Naive B cell (primary cell): ENCODE measurements at places on chromosomes 1 and 21. TPM values are rescaled to one million over a fixed set of nuclear protein-coding genes. Genes with fewer than 3 reads are reported as not detected.

- DNase-seq = no peak
These were observed 71.7 kb downstream of the SNX7 start for GRCh38 chr1:98732985-98733781.

Gene CFHR4
- not detected for polyA plus RNA-seq

DNA sequence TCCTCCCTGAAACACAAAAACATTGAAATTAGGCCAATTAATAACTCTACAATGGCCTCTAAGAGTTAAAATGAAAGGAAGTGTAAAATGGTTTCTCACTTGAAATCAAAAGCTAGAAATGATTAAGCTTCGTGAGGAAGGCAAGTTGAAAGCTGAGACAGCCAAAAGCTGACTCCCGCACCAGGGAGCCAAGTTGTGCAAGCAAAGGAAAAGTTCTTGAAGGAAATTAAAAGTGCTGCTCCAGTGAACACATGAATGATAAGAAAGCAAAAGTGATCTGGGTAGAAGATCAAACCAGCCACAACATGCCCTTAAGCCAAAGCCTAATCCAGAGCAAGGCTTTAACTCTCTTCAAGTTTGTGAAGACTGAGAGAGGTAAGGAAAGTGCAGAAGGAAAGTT, 22.8 kb downstream of the CYYR1 start:
- no peak for DNase-seq

- no peak for DNase-seq
These were observed 46.4 kb downstream of the TOR1AIP2 start for GRCh38 chr1:179831225-179831624.

- DNase-seq = no peak
These were observed 79.6 kb downstream of the PLXNA2 start for GRCh38 chr1:208164609-208165008.

- DNase-seq = peak; percentile 89
These were observed 6.6 kb upstream of the SMIM12 start for GRCh38 chr1:34865981-34866761.

DNA sequence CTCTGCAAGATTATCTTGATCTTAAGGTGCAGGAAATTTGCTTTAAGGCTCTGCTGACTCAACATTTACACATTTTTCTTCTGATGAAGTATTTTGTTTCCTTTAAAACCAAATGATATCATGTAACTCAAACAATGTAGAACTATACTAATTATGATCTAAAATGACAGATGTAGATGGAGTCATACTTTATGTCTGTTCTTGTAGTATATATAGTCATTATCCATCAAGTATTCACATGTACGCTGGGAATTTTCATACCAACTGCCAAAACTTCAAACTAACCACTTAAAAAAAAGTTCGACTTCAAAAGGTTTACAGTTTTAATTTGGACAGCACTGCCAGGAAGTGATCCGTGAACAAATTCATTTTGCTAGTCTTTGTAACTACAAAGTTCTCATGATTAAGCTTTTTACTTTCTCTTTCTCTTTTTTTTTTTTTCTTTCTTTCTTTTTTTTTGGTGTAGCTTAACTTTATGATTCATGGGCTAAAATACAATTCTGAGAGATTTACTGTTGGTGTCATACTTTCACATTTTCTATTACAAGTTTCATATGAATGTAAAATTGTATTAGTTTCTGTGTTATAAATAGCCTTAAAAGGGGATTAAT, 509.0 kb upstream of the CXADR start:
- DNase-seq = no peak

Gene DNAJC6
- polyA plus RNA-seq = not detected

- no peak for DNase-seq
These were observed 52.6 kb downstream of the CD247 start for GRCh38 chr1:167465743-167466142.

- DNase-seq = no peak
These were observed 4.8 kb upstream of the PTTG1IP start for GRCh38 chr21:44878053-44878982.

GRCh38 chr1:111133866-111134265, 6.0 kb downstream of the DRAM2 start:
- DNase-seq = no peak

Gene GJB3
- not detected for polyA plus RNA-seq

DNA sequence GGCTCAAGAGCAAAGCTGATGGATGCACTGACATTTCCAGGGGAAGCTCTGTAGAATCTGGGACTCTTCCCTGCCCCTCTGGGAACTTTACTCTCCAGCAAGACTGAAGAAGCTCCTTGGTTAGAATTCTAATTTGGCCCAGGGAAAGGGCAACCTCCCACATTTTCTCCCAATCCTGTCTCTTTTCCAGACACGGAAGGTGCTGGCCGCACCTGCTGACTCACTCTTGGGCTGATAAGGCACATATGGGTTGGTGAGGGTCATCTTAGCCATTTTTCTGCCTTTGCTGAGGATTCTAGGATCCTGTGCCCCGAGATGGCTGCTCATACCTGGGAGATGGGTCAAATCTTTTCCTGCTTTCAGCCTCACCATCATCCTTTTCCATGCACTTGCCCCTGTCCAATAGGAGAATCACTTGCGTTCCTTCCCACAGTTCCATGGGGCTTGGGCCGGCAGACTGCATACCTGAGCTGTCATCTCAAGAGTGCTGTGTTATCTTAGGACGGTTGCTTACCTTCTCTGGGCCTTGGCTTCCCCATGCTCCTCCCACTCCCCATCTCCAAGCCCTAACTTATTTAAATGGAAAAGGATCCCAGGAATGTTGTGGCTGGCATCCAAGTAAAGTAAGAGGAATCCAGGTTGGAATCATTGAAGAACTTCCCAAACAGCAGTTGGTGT, 1.3 kb downstream of the TINAGL1 start:
- no peak for DNase-seq

DNA sequence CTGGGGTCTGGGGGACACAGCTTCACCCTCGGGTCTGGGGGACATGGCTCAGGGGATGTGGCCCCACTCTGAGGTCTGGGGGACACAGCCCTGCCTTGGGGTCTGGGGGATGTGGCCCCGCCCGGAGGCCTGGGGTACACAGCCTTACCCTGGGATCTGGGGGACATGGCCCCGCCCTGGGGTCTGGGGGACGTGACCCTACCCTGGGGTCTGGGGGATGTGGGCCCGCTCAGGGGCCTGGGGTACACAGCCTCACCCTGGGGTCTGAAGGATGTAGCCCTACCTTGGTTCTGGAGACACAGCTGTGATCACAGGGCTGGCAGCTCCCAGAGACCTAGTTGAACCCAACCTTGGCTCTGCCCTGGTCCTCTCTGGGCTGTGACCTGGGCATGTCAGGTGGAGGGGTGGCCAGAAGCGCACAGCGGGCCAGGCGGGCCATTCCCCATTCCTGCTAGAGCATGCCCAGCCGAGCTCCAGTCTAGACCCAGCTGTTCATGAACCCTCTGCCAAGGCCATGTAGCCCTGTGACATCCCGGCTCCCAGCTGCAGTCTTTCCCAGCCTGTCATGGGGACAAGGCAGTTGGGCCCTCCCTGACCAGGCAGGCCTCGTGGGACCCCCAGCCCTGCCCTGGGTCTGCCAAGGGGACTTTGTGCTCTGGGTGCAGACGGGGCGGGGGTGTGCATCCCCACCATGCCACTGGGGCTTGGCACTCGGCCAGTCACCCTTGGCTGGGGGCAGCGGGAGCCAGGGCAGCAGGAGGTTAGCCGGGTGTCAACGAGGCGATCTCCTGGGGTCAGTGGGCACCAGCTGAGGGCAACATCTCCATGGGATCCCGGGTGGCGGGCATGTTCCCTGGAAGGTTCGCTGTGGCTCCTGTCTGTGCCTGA, 43.9 kb downstream of the WNT9A start:
- DNase-seq = no peak

GRCh38 chr1:92858564-92859399, 26.9 kb downstream of the RPL5 start:
- peak; percentile 77 for DNase-seq

Gene HMGN2
- polyA plus RNA-seq = 1,122 TPM

Gene ANXA9
- polyA plus RNA-seq = not detected

DNA sequence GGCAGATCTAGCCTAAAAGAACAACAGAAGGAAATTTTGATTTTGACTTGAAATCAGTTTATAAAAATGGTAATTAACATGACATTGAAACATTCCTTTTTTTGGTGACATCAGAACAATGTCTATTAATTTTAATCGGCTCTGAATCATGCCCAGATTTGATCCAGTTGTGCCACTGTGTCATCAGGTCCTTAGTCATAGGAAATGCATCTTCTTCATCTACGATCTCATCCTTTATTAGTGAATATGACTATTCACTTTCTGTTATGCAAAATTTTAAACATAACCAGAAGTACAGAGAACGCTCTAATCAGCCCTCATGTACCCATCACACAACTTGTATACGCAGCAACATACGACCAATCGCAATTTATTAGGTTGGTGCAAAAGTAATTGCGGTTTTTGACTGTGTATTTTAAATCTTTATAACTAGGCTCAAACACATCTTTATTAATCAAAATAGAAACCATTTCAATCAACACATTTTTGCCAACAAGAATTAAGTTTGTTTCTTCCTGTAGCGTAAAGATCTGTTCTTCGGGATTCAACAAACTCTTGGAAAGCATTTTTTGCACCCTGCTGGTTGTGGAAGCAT, 40.3 kb upstream of the TLR5 start:
- DNase-seq = no peak

GRCh38 chr1:10210841-10211804, 753 bp downstream of the KIF1B start:
- DNase-seq = no peak

GRCh38 chr1:147225193-147225730, at the start of gene FMO5:
TSS of gene FMO5 (minus strand) at chr1:147225339. CDS start at chr1:147225029, 310 bp downstream.
- peak; percentile 46 for DNase-seq

Gene FCGR3A
- polyA plus RNA-seq = 1.6 TPM

- no peak for DNase-seq
These were observed 54.5 kb downstream of the CD34 start for GRCh38 chr1:207856276-207857023.
